ENCODE measurements at places on chromosomes 2 and 18.

GRCh38 chr2:1205853-1206252 lies 207.4 kb upstream of the TPO start:
- DNase-seq: no peak

GRCh38 chr18:75812761-75813160 lies 385.3 kb upstream of the SMIM21 start:
- no peak for DNase-seq

GRCh38 chr18:10249270-10249669 lies 205.2 kb upstream of the APCDD1 start:
- no peak for DNase-seq

- no peak for DNase-seq
These were observed 13.9 kb downstream of the HDAC4 start for GRCh38 chr2:239386872-239387445.

DNA sequence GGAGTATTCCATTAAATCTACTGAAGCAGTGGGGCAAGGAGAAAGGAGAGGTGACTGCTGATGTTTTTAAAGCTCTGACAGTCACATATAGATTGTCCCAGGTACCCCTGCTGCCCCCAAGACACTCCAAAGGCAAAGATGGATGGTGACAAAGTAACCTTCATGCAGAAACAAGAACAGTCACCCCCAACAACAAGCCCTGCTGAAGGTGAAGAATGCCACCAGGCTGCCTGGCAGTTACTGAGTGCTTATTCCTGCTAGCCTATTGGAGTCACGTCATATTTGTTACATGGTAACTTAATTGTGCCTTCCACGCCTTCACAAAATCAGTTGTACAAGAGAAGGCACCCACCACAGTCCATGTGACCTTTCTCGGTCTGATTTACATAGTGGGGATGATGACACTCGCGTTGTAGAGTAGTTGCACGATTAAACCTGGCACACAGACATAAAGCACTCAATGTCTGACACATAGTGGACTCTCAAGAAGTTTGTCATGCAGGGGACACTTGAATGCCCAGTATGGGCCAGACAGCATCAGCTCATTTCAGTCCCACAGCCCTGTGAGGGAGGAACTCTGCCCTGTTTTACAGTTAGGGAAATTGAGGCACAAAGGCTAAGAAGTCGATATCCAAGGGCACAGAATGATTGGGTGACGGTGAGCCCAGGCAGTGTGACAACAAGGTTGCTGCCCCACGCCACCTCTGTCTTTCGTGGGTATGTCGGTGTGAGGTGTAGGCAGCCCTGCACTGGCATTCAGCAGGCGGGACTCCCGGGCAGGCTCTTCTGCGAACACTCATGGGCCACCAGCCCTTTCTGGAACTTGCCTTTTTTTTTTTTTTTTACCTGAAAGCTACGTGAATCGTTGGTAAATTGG lies 62.7 kb downstream of the ZCCHC2 start:
- no peak for DNase-seq

Measured in retina (tissue), 1 donor.